ENCODE measurements at places on chromosomes 2 and 18.

GRCh38 chr2:95001701-95002100 lies 23.8 kb upstream of the MAL start:
- DNase-seq: no peak

DNA sequence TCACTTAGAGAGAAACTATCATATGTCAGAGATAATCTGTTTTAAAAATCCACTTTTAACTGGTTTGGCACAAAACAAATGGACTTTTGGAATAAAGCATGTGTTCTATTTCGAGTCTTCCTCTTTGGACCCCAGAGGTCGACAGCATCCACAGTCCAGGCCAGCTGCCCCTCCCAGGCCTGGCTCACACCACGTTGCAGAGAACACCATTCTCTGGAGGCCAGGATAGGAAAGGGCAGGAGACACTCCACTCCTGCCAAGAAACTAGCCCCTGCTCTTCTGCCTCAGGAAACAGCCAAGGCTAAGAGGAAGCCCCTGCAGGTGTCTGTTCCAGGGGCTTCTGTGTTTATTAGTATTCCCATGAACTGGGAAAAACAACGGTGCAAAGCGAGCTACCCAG lies 456.6 kb upstream of the ID2 start:
- DNase-seq: no peak

DNA sequence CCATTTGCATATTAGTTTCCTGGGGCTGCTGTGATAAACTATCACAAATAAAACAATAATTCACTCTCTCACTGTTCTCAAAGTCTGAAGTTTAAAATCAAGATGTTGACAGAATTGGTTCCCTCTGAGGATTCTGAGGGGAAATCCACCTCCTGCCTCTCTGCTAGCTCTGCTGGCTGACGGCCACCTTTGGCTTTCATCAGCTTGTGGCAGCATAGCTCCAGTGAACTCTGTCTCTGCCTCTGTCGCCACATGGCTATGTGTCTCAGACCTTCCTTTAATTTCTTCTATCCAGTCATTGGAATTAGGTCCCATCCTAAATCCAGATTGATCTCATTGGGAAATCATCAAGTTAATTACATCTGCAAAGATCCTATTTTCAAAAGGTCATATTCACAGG lies 38.9 kb upstream of the TRIM43 start:
- no peak for DNase-seq

DNA sequence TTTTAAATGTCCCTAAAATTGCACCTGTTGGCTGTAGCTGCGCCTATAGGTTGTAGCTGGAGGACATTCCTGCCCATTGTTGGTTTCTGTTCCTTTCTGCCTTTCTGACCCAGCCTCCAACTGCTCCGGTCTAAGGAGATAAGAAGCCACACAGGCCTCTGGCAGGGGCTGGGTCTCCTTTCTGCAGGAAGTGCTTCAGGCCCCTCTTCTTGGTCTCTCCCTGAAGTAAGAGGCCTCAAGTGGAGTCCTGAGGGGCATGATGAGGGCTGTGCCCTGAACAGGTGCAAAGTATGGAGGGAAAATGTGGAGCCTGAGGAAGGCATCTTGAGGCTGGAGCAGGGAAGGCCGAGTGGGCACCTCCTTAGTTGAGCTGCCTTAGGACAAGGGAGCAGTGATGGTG lies 10.4 kb upstream of the SFTPB start:
- DNase-seq: no peak

GRCh38 chr18:24421831-24422230 lies 4.6 kb upstream of the IMPACT start:
- no peak for DNase-seq

DNA sequence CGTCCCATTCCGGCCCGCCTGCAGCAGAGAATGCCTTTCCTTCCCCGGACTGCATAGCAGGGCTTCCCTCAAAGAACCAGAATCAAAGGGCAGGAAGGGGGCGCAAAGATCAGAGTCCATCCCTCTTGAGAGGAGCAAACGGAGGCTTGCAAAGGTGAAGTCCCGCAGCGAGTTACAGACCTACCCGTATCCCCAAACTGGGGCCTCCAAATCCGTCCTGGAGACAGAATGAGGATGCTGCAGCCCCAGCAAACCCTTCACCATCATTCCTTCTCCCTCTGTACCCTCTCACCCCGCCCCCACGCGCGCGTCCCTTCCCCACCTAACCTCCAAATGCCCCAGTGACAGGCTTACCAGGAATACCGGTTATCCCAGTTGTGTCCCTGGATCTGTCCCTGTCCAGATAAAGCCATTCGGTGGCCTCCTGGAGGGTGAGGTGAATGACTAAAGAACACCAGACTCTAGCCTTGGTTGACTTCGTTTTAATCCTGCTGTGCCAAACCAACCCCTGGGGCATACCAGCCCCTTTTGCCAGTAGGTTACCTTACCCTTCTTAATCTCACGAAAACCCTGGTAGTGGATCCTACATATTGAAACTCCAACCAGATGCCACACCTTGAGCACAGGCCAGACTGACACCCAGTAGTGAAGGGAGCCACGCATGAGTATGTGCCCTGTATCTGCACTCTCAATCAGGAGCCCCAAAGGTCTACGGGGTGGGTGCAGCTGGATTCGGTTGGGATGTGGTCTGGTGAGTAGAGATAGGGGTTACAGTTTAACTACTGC lies 961 bp upstream of the SLC40A1 start:
- DNase-seq: no peak

DNA sequence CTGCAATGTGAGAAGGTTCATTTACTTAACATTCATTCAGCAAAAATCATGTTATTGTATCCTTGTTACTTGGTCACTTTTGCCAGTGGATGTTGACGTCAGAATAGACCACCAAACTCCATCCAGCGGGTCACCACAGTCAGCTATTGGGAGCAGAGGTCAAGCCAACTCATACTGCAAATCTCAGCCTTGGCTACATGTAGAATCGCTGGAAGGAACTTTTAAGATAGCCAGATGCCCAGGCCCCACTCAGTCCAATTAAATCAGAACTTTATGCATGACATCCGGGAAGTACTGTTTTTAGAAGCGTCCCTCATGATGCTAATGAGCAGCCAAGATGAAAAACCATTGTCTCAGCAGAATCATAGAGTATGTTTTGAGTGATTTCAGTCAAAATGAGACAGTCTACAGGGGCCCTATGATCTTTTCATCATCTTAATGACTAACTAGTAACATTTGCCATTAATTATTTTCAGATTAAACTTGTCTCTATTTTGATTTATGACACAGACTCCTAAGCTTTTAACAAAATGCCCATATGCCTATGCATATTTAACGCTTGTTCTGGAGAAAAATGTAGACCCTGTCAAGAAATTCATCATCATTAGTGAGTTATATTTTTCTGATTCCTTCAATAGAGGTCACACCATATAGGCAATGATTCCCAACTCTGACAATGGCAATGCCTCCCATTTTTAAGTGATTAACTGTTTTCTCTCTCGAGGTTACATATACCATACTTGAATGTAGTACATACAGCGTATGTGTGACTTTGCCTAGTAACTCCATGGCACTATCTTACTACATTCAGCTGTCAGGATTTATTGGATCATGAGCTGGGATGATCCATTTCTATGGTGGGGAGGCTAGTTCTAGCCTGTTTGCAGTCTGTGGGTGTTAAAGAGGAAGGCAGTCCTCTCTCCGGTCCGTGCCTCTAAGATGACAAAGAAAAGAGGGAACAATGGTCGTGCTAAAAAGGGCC lies 63.7 kb upstream of the CCBE1 start:
- no peak for DNase-seq

DNA sequence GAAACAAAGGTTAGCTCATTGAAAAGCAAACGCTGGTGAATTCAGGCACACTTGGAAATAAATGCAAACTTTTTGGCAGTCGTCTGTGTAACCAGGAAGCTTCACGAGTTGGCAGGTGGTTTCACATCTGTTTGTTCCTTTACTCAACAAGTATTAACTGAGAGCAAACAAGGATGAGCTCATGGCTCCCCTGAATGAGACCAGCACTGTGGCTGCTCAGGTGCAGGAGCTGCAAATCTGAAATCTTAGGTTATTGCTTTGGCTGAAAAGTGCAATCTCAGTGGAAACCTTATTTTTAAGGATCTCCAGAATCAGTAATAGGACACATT lies 46.3 kb downstream of the SH3RF3 start:
- DNase-seq: no peak

GRCh38 chr18:23634692-23635091 lies 28.0 kb downstream of the ANKRD29 start:
- no peak for DNase-seq

- no peak for DNase-seq
Measured at GRCh38 chr18:74652392-74652988, 54.8 kb downstream of the ZNF407 start.

- DNase-seq: no peak
Measured at GRCh38 chr2:241645915-241646645, 8.6 kb downstream of the ATG4B start.

- no peak for DNase-seq
Measured at GRCh38 chr2:31380243-31380642, 34.3 kb downstream of the XDH start.

DNA sequence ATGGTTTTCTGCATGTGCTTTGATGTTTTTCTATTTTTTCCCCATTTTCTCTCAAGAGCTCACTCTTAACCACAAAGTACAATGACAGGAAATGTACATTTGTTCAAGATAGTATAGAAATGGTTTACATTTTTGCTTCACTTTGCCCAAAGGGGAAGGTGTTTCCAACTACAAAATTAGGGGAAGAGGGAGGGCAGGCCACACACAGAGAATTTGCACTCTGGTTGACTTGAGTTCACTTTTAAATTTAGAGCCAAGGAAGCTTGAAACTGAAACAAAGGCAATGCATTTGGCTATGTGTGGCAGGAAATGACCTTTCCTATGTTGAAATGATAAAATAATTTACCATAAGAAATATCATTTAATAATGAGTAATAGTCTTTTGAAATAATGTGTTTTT lies 19.1 kb upstream of the VIT start:
- no peak for DNase-seq

GRCh38 chr2:134927195-134927594 lies 8.6 kb downstream of the CCNT2 start:
- no peak for DNase-seq

GRCh38 chr2:38138419-38138818 lies 62.5 kb upstream of the CYP1B1 start:
- no peak for DNase-seq

Measured in right renal pelvis (tissue), 4 donors.